ENCODE measurements at places on chromosomes 13 and 19.

DNA sequence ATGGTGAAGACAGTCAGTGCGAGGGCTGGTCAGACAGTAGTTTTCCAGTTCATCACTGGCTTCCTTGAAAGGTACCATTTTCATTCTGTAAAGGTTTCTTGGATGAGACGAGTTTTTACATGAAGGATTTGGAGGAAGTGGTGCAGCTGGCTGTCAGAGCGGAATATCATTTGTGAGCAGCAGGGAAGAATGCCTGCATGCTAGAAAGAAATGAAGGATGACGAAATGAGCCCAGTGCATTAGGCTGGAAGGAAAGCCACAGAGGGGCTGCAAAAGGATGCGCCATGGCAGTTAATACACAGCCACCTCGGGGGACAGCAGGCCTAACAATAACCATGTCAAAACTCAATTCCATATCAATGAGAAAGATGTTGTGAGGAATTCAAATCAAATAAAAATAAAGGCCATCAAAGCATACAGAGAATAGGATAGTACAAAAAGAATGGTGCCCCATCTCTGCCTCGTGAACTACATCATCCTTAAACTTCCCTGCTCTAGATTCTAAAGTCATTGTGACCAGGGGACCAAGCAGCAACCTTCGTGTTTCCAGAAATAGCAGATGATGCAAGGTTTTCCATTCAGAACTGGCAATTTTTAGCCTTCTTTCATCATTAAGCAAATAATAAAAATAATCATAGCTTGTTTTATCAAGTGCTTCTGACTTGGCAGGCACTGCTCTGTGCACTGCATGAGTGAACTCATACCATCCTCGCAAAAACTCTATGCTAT lies 504.2 kb downstream of the RFC3 start:
- no peak for DNase-seq

DNA sequence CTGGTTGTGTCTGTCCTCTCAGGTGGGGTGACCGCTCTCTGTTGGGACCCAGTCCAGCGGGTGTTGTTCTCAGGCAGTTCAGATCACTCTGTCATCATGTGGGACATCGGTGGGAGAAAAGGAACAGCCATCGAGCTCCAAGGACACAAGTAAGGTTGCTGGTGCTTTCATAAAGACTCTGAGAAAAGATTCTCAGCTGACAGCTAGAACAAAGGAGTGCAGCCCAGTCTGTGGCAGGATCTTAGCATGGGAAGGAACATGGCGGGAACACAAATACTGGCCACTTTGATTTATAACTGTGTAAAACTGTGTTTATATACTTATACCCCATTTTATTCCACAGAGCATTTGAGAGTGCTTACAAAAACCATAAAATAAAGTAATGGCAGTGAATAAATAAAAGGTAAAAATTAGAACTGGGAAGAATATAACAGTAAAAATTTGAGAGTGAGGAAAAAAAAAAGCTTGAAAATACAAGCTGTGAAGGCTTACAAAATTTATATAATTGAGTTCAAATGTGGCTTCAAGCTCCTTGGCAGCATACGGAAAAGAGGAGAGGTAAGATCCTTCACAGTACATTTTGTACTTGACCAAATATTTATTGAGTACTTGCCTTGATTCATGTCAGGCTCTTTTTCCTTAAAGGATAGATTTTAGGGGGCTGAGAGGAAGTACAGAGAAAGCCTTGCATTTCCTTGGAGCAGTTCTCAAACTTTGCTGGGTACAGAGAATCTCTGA lies 64.8 kb downstream of the DHRS12 start:
- DNase-seq: no peak

DNA sequence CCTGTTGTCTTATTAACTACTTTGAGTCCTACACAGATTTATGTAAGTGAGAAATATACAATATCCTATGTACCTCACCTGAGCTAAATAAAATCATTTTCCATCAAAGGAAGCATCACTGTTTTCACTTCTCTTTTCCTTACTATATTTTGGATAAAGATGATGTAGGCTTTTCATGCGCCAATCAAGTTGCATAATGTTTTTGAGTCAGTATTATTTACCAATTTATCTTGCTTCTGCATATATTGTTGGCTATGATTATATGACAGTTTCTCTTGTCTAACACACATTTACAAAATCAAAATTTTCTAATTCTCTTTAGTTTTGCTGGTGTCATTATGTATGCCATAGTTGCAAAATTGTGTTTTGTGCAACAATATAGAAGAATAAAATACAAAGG lies 67.9 kb upstream of the FRY start:
- no peak for DNase-seq

- no peak for DNase-seq
These were observed 30.5 kb downstream of the MLLT1 start for GRCh38 chr19:6249296-6249695.
